ENCODE measurements at places on chromosomes 6 and 20.

- DNase-seq = no peak
Measured at GRCh38 chr6:159739341-159739740, 12.0 kb downstream of the WTAP start.

DNA sequence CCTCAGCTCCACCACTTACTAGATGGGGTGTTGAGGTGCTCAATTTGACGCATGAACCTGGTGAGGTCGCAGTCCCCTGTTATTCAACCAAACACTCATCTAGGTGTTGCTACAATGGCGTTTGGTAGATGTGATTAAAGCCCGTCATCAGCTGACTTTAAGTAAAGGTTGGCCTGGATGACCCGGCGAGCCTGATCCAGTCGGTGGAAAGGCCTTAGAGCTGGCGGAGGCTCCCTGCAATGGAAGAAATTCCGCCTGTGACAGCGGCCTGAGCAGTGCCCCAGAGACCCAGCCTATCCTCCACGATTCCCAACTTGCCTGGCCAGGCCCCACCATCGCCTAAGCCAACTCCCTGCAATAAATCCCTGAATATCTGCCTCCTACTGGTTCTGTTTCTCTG, 171.4 kb downstream of the BMP7 start:
- no peak for DNase-seq

- no peak for DNase-seq
Measured at GRCh38 chr20:37377346-37378081, 31.6 kb downstream of the SRC start.

- DNase-seq = no peak
Measured at GRCh38 chr6:162165479-162165878, 562.1 kb downstream of the PRKN start.

- DNase-seq = no peak
Measured at GRCh38 chr6:36766399-36766945, 68.8 kb downstream of the RAB44 start.
